ENCODE measurements at places on chromosomes 12 and 14. TPM values are rescaled to one million over a fixed set of nuclear protein-coding genes. Genes with fewer than 3 reads are reported as not detected.

TNS2 gene
- polyA plus RNA-seq = 129 TPM

GLIPR1L1 gene
- polyA plus RNA-seq = 0.36 TPM

OR4N5 gene
- not detected for polyA plus RNA-seq

RTN1 gene
- polyA plus RNA-seq = 3.7 TPM

RD3L gene
- not detected for polyA plus RNA-seq

CHST11 gene
- polyA plus RNA-seq = 7.4 TPM

RHEBL1 gene
- polyA plus RNA-seq = 1.6 TPM

TEX52 gene
- 0.63 TPM for polyA plus RNA-seq

WNK1 gene
- 104 TPM for polyA plus RNA-seq

CDH24 gene
- 20.9 TPM for polyA plus RNA-seq

PLEKHH1 gene
- polyA plus RNA-seq = 40.6 TPM

C12orf50 gene
- polyA plus RNA-seq = 0.19 TPM

OTUB2 gene
- 4.7 TPM for polyA plus RNA-seq

GPRC5D gene
- 0.51 TPM for polyA plus RNA-seq

SLC35F4 gene
- polyA plus RNA-seq = 3.1 TPM

SERPINA12 gene
- polyA plus RNA-seq = 0.17 TPM

ERP27 gene
- polyA plus RNA-seq = 29.1 TPM
